ENCODE measurements at places on chromosomes 16 and 17.

GRCh38 chr16:9124908-9125584 is 33.6 kb downstream of the HAPSTR1 start:
- DNase-seq, result no peak

- peak; percentile 67 for DNase-seq
Observed at GRCh38 chr16:85610446-85611193, 2.5 kb upstream of the GSE1 start.

GRCh38 chr17:34081269-34081668 is 173.8 kb upstream of the CCL2 start:
- DNase-seq, result no peak

- no peak for DNase-seq
Observed at GRCh38 chr16:52537516-52537915, 9.4 kb downstream of the TOX3 start.

Data from HL-60 (cell line).